Gastrocnemius medialis (tissue), 4 donors: ENCODE measurements at places on chromosomes 3 and 15.

DNA sequence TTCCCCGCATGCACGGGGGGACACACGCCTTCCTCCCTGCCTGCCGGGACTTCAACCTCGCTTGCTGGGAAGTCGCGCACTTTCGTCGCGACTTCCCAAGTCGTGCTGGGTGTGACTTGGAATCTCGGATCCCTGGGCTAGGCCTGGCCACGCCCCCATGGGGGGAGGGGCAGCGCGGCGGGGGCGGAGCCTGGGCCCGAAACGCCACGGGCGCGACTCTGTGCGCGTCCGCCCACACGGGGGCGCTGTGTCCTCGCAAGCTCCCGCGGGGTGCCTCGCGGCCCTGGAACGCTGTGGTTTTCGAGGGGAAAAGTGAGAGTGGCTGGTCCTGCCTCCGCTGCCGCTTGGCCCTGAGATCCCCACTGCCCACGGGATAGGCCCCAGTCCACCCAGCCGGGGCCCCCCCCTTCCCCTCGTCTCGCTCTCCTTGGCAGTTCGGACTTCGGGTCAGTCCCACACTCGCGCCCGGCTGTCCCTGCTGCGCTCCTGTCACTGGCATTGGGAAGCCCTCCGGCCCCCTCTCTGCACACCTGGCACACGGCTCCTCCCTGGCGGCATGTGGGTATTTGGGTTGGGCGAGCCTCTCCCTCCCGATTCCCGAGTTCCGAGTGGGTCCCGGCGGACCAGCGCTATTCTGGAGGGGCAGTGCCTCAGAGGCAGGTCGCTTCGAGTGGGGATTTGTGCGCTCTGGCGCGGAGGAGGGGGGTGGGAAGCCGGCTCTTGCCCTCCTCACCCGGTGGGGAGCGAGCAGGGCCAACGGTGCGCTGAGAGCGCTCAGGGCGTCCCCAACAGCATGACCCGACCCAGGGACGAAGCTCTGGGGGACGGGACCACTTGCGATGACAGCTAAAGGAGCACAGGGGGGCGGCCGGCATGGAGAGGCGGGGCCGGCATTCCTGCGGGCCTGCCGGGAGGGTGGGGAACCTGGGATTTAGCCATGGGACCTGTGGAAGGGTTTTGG lies 23.6 kb downstream of the SEC61A1 start:
- peaks cover 14% of the 10 kb centered on the region for H3K4me1 ChIP-seq
- peak overlapping the region; percentile 58 for H3K4me3 ChIP-seq
- H3K27ac ChIP-seq = peak overlapping the region; percentile 50
- H3K27me3 ChIP-seq = no peaks in the 10 kb centered on the region
- peaks cover 22% of the 10 kb centered on the region for H3K36me3 ChIP-seq

DNA sequence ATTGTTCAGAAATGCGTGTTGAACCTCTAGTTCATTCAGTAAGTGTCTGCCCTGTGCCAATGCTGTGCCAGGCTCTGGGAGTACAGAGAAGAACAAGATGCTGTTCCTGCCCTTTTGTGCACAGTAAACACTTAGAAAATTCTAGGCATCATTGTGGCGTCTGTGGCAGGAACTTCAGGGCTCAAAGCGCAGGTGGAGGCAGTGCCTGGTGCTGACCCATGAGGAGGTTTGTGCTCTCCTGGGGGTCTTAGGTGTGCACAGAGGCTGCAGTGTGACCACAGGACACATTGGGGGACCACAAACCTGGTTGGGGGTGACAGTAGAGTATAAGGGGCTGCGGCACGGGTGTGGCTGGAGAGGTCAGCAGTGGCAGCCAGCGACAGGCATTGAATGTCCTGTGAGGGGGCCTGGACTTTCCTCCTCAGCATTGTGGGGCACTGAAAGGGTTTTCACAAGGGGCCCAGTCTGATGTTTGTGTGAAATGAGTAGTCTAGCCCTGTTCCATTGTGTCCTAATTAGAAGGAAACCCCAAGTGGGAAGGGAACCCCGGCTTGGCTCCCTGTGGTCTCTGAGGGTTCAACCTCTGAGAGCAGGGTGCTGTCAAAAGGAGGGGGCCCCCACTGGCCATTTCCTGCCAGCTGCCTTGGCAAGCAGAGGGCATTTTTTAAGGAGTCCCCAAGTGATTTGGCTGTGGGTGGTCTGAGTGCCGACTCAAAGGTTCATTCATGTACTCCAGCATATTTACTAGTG lies 20.9 kb downstream of the MRAS start:
- H3K4me3 ChIP-seq = no peak overlapping the region
- H3K36me3 ChIP-seq = no peaks in the 10 kb centered on the region
- H3K27ac ChIP-seq = no peak overlapping the region
- peaks cover 50% of the 10 kb centered on the region for H3K4me1 ChIP-seq
- DNase-seq = no peak

DNA sequence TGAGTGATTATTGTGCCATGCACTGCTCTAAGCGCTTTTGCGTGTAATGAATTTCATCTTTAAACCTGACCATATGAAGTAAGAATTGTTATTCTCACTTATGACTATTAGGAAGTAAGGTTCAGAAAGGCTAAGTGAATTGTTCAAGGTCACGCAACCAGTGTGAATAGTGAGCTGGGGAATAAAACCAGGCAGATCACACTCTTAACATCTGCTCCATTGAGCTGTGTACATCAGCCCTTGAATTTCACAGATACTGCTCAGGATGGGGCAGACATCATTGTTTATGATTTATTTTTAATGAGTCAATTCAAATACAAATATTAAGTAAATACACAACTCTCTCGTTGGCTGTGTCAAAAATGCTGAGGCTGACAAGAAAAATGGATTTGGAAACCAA lies 184.5 kb downstream of the FNDC3B start:
- H3K27ac ChIP-seq = no peak overlapping the region
- no peak for DNase-seq
- no peaks in the 10 kb centered on the region for H3K36me3 ChIP-seq
- H3K4me3 ChIP-seq = no peak overlapping the region

GRCh38 chr15:48976444-48977088 lies 12.8 kb upstream of the SHC4 start:
- H3K36me3 ChIP-seq = no peaks in the 10 kb centered on the region
- no peaks in the 10 kb centered on the region for H3K27me3 ChIP-seq

GRCh38 chr15:91055548-91056331 lies 33.3 kb upstream of the VPS33B start:
- peak; percentile 30 for DNase-seq
- no peak overlapping the region for H3K27ac ChIP-seq
- H3K4me3 ChIP-seq = no peak overlapping the region
- H3K27me3 ChIP-seq = peaks cover 12% of the 10 kb centered on the region

DNA sequence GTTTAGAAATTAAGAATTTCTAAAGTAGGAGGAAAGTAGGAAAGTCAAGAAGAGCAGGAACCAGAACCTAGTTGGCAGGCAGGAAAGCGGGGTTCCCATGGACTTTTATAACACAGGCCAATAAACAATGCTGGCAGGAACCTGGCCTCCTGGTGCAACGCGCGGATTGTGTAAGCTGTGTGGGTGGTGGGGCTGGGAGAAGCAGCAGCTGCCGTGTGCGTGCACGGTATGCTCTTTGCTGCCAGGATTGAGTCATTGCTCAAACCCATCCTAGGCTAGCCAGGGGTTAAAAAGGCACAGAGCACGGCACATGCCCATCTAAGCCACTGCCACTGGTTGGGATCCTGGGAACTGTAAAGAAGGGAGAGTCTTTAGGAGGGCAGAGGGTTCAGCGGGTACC lies 209.9 kb upstream of the RGMA start:
- peak; percentile 68 for DNase-seq
- no peaks in the 10 kb centered on the region for H3K4me1 ChIP-seq
- no peak overlapping the region for H3K4me3 ChIP-seq
- H3K27me3 ChIP-seq = no peaks in the 10 kb centered on the region
- no peak overlapping the region for H3K27ac ChIP-seq
- no peaks in the 10 kb centered on the region for H3K36me3 ChIP-seq

DNA sequence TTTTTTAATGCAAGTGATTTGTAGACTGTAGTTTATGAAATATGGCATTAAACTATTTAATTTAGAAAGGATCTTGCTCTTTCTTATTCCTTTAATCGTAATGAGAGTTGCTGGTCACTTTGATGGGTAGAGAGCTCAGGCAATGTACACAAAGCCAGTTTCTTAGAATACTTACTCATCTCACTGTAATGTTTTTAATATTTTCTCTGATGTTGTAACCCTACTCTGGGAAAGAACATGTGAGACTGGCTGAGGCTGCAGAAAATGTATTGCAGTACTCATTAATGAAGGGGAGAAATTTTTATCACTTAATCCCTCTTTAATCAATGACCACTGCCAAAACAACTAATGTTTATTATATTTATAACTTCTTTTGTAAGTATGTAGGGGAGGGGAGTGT lies 479.4 kb upstream of the KCNMB2 start:
- H3K27ac ChIP-seq = no peak overlapping the region
- H3K36me3 ChIP-seq = no peaks in the 10 kb centered on the region
- H3K4me3 ChIP-seq = no peak overlapping the region
- DNase-seq = no peak
- H3K4me1 ChIP-seq = no peaks in the 10 kb centered on the region
